ENCODE measurements at places on chromosomes 6 and 20.
A peak's percentile ranks its signal among the peaks of the same experiment; 100 is the strongest.

DNA sequence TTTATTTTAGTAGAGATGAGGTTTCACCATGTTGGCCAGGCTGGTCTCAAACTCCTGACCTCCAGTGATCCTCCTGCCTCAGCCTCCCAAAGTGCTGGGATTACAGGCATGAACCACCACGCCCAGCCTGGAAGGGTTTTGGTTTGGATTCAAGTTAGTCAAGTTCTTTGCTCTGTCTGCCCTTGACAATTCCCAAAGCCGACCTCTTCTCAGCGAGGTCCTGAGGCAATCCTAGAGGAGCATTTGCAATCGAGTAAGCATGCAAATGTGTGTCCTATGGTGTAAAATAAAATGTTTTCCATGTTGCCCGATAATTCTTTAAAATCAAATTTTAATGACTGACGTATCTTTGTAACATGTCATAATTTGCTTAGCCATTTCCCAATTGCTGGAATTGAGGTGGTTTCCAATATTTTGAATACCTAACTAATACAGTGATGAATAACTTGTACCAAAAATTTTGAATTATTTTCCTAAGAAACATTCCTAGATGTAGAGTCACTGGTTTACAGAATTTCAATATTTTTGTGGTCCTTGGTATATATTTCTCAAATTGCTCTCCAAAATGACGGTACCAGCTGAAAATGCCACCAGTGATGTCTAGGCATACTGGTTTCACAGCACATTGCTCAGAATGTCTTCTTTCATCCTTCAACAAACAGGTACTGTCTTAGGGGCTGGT, 38.7 kb downstream of the GTF2H5 start:
- no peak for DNase-seq

DNA sequence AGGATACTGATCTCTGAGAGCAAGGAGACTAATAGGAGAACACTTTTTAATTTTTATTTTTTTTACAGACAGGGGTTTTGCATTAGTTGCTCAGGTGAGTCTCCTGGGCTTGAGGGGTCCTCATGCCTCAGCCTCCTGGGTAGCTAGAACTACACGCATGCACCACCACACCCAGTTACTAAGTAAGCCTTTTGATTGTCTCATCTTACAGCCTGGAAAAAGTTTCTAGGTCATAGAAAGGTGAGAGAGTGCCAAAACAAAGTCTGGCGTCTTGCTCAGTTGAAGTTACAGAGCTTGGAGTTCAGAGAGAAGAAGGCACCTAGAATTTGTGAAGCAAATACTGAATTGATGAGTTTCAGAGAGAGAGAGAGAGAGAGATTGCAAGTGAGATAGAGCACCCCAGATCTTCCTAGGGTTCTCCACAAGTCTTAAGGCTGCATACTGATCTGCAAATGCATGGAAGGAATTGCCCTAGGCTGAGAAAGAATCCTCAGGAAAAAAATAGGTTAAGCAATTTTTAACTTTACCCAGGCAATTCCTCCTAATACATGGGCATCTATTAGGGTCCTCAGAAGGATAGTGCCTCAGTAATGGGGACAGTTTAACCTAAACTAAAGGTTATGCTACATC, 37.6 kb upstream of the PHIP start:
- DNase-seq = no peak

- DNase-seq = no peak
These were observed 53.8 kb upstream of the RBM24 start for GRCh38 chr6:17227403-17227802.

GRCh38 chr20:62331347-62331746, 28.6 kb downstream of the ADRM1 start:
- no peak for DNase-seq

GRCh38 chr20:11301699-11302098, 616.0 kb upstream of the BTBD3 start:
- DNase-seq = no peak

DNA sequence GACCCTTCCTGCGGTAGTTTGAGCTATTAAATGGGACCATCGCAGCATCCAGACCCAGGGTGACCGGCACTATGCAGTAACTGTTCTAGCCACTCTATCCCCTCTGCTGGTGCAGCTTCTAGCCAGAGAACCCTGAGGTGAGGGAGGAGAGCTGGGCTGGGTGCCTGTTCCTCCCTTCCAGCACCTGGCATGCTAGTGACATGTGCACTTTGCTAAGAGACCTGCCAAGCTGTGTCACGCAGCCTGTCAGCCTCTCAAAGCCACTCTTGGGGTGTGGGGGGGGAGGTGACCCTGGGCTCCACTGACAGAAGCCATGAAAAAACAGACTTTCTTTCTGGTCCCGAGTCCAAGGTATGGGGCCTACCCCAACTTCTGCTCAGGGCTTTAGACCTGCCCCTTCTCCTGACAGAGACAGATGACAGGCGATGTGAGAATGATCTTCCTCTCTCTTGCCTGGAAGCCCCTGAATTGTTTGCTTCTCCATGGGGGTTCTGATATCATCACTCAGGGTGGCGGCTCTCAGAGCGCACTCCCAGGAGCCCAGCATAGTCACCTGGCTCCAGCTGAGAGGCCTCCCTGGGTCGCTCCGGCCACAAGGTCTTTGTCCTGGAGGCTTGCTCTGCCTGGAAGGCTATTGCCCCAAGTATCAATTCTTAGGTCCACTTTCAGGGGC, 47.2 kb upstream of the MLN start:
- no peak for DNase-seq

- peak; percentile 69 for DNase-seq
These were observed at the start of gene TAB2 for GRCh38 chr6:149317644-149318571. TSS of gene TAB2 (plus strand) at chr6:149317712. CDS start at chr6:149369998, 52,286 bp downstream.
